Activated gamma-delta T cell treated with Interleukin-2 at 50 U/mL for 16 hours (primary cell): ENCODE measurements at places on chromosomes 5 and 9.

- no peak for DNase-seq
These were observed 93.7 kb downstream of the SGCD start for GRCh38 chr5:156420665-156421064.

GRCh38 chr9:89352451-89352850 lies 34.2 kb downstream of the SECISBP2 start:
- no peak for DNase-seq

DNA sequence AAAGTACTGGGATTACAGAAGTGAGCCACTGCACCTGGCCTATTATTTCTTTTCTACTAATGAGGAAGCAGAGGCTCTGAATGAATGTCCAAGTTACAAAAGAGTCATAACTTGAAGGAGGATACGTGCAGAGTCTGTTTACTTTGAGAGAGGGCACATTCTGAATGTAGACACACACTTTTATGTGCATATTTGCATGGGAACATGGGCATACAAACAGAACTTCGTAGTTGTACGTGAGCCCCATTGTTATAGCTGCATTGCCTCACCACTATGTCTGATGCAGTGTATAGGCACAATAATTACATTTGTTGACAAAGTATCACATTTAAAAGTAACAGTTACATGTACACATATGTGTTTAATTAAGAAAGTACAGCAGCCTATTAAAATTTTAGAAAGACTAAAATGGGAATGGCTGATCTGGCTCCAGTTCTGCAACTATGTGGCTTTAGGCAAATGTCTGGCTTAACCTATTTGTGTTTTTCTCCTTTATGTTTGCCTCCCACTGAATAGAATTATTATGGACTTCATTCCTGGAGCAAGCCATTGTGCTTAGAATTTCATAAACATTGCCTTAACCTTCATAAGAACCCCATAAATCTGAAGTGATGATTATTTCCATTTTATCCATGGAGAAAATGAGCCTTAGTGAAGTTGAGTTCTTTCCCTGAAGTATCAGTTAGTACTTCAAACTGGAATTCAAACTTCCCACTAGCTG lies 3.0 kb upstream of the DPYSL3 start:
- no peak for DNase-seq

- DNase-seq, result no peak
These were observed 61.2 kb downstream of the MRPS30 start for GRCh38 chr5:44869928-44870327.

DNA sequence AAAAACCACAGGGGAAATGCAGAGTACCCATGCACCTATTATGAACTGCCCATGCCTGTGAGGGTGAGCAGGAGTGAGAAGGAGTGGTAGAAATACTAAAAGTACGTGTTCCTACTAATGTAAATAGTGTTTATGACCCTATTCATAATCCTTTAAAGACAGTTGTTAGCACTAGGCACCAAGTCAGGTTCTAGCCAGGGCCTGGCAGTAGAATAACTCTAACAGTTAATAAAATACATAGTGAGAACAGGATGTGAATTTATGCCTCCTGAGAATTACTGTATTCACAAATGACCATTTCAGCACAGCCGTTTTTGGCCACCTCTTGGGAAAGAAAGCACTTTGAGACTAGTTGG lies 103.2 kb upstream of the TARS1 start:
- no peak for DNase-seq

- DNase-seq, result no peak
These were observed 117.8 kb downstream of the PTTG1 start for GRCh38 chr5:160539431-160539830.

DNA sequence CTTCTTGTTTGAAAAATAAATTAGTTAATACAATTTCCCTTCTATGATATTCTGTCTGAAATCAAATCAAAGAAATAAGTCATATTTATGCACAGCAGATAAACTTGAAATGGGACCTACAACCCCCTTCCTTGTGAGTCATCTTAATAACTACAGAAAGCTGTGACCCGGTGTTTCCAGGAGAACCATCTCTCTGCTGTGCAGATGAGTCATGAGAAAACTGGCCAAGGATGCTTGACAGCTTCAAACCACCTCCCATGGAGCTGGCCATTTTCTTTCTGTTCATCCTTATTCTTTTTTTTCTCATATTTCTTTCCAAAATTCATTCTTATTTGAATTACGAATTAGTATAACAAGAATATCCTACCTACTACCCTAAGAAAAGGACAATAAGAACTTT lies 43.4 kb upstream of the NR4A3 start:
- DNase-seq, result no peak

- no peak for DNase-seq
These were observed 48.6 kb downstream of the PHF2 start for GRCh38 chr9:93624977-93625376.

GRCh38 chr5:172791286-172791685 lies 20.3 kb upstream of the DUSP1 start:
- DNase-seq, result no peak

DNA sequence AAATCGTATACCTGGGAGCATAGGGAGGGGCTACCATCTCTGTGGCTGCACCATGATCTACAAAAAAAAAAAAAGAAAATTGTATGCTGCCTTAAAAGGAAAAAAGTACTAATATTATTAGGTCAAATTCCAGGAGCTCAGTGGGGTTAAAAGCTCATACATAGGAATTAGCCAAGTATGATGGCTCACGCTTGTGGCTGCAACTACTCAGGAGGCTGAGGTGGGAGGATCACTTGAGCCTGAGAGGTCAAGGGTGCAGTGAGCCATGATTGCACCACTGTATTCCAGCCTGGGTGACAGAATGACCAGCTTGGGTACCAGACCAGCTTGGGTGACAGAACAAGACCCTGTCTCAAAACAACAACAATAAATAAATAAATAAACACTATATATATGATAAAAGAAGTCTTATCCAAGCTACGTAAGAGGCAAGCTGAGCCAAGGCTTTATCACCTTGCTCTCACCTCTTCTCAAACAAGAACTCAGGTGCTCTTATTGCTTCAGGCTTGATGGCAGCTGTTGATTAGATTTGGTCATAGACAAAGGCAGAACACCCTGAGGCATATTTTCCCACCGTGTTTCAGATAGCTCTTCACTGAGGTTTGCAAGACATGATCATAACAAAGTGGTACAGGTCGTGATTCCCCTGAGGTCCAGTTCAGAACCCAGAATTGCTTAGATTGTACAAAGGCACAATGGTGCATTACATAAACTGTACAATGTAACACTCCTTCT lies 3.3 kb upstream of the FBXW11 start:
- DNase-seq, result no peak

DNA sequence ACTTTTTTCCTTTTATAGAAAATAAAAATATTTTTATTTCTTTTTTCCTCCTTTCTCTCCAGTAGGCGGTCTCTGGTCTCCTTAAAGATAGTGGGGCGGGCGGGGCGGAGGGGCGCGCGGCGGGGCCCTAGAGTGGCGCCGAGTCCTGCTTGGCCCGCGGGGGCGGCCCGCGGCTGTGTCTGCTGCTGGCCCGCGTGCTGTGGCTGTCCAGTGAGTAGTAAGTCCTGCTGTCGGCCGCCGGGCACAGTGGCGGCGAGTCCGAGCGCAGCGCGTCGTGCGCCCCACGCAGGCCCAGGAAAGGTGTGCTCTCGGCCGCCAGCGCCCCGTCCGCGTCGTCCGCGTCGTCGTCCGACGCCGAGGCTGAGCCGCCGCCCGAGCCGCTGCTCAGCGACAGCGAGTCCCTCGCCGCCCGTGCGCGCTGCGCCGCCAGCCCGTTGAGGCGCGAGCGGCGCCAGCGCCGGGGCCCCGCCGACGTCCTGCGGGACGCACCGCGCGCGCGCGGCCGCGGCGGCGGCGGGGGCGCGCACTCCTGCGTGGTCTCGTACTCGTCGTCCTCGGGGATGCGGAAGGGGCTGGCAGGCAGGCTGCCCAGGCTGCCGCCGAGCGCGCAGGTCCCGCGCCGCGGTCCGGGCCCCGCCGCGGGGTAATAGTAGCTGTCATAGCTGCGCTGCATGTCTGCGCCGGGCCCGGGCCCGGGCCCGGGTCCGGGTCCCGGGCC lies 52.3 kb downstream of the PSD2 start:
- peak; percentile 76 for DNase-seq

- DNase-seq, result no peak
These were observed 19.7 kb upstream of the PCDHAC2 start for GRCh38 chr5:140946578-140946977.

GRCh38 chr9:136875155-136875554 lies 9.0 kb upstream of the EDF1 start:
- DNase-seq, result no peak

DNA sequence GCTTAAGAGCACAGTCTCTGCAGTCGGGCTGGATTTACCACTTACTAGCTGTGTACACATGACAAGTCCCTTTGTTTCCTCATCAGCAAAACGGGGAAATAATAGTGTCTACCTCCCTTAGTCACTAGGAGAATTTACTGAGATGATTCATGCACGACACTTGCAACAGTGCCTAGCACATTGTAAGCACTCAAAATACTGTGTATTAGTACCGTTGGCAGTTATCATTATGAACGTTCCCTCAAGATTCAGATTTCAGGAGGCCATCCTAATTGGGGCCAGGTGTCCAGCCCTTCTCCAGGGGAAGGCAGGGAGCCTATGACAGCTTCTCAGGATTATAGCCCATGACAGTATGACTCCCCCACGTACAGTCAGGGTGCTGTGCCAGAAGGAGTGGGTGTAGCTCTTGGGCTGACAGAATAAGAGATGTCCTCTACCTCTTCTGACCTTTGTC lies 164.3 kb downstream of the DOCK2 start:
- no peak for DNase-seq

DNA sequence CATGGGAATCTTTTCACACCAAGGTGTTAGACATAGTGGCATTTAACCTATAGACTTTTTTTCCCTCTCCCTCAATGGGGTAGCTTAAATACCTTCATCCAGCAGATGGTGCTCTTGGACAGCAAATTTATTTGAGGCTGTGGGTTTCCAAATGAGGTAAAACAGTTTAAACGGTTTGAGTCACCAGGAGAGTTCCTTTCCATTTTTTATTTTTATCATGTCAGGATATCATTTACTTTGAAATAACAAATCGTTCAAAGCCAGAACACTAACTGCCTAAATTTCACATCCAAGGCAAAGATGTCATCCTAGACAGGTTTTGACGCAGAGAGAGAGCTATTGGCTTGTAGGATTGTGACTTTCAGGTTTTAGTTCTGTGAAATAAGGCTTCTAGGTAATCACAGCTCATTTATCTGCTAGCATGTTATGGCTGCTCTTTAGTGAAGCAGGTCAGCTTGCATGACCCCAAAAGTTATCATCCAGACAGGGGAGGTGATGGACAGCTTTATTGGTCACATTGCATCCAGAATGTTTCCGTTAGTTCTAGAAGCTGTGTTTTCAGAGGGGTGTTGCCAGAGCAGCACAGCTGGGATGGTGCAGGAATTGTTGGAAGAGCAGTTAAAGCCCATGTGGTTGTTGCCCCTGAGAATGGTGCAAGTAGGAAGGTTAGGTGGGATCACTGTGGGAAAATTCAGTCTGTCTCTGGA lies 69.8 kb downstream of the KDM4C start:
- no peak for DNase-seq
